HFFc6 (cell line): ENCODE measurements at places on chromosomes 16 and 17.

DNA sequence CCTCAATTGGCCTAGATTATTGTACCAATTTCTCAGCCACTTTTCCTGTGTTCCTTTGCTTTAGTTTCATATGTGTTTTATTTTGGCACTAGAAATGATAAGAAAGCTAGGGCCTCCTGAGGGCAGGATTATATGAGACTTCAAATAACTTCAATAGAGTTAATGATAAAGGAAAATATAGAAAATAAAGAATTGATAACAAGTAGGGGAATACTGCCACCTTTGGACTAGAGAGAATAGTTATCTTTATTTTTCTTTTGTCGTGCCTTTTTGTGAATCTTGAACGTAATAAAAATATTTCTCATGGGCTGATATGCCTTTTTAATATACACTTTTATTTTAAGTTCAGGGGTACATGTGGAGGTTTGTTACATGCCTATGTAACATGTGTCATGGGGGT is 29.3 kb upstream of the RBL2 start:
- DNase-seq: no peak

DNA sequence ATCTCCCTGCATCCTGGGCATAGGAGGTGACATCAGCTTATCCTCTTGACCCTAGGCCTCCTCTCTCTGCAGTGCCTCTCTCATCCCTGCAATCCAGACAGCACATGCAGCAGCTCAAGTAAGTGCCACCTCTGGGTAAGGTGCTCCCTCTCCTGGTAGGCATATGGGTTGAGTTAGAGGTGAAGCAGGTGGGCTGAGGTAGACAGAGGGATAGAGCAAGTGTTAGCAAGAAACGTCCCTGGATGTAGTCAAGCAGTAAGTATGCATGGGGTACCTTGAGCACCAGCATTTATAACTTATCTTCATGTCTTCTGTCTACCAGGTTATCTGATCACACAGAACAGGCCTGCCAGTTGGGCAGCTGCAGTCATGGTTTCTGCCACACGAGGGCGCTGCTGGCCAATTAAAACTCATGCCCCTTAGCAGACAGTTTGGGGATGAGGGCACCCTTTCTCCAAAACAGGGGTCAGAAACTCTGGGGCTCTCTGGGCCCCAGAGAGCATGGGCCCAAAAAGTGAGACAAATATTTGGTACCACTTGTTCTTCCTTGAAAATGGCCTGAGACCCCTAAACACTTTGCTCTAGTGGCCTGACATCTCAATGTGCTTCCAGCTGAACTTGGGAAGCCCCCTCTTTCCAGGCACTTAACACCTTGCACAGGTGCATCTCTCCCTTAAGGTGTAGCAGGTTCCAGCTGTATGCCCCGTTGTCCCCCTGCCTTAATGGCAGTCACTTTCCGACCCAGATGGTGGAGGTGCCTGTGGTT is 59.8 kb downstream of the NEUROD2 start:
- DNase-seq: peak; percentile 22

DNA sequence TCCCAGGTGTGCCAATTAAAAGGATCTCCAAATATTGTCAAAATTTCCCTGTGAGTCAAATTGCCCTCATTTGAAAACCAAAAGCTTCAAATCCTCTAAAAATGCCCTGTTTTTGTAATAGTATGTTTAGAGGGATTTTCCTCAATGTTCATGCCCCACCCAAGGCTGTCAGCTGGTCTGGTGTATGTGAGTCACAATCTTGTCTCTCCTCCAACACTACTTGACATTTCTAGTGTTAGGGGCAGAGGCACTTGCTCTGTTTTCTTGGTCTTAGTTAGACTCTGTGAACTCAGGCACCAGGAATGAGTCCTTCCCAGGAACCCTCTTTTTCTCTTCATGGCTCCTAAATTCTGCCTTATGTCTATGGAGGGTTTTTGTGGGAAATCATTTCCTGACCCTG is 634.8 kb downstream of the KCNJ2 start:
- no peak for DNase-seq

DNA sequence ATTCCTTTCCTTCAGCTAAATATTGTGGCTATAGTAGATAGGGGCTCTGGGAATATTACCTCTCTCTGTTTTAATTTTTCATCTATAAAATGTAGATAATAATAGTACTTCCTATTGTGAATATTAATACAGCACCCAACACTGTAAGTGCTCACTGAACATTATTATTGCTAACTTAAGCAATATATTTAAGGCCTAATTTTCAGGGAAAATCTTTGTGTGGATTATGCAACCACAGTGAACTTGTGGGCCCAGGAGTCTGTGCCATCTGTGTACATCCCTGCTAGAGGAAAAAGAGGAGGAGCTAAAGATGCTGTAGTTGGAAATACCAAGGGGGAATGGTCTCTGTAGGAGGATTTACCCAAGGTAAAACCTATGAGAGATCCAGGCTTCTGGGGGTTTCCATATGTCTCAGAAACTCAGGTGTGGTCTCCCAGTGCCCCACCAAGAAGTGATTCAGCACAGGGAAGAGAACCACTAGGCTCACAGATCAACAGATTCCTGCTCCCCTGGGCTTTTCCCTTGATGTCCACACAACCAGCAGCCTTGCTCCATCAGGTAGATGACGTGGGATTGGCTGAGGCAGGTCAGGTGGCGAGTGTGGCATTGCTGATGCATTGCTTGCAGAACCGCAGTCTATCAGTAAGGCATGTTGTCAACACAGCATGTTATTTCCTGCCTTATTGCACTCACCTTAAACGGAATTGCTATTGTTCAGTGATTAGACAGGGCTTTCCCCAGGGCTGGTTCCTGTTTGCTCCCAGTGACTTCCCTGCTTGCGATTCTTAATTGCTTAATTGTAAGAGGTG is 1.6 kb upstream of the N4BP1 start:
- no peak for DNase-seq

- no peak for DNase-seq
These were observed 18.4 kb upstream of the UBE2I start for GRCh38 chr16:1290860-1291575.

DNA sequence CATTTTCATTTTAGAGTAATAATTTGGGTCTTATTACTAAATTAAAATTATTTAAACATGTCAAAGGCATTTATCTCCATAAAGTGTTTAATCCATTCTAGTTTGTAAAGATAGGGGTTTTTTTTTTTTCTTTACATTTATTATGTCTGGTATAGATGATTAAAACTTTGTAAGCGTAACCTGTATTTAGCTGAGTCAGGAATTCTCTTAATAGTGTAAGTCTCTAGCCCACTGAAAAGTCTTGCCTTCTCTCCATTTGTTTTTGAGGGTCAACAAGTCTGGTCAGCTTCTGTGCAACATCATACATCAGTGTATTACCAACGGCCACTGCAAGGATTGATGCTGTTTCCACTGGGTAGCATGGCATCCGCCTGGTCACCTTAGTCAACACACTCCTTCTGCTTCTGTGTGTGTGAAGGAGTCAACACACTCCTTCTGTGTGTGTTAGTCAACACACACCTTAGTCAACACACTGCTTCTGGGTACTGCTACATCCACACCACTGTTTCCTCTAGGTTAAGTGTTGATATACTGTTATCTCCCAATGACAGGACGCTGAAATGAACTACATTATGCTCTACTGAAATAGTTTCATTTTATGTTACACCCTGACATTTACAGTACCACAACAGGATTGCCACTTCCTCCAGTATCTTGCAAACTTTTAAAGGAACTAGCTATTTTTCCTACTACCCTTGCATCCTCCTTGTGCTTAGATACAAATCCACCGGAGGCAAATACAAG is 37.3 kb upstream of the VWA3A start:
- DNase-seq: no peak

DNA sequence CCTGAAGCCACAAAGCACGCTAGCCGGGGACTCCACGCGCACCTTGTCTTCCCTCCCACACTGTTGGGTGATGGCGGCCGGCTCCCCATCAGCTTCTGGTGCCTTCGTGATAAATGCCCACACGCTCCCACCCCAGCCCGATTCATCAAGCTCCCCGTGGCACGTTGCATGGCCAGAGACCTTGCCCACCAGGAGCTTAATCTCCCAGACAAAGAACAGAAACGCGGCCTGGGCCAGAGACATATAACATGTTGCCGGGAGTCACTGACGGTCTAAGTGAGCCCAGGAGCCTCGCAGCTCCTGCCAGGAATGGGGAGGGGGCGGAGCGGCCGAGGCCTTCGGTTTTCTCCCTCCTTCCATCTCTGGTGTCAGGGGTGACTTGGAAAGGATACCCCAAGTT is 93.1 kb downstream of the SDK2 start:
- no peak for DNase-seq

GRCh38 chr17:80221351-80222105 is 1.3 kb downstream of the SLC26A11 start:
- DNase-seq: no peak

- no peak for DNase-seq
These were observed 14.1 kb downstream of the BAHCC1 start for GRCh38 chr17:81409190-81409935.

GRCh38 chr16:68345351-68345810 is 34.6 kb downstream of the PRMT7 start:
- DNase-seq: no peak

- DNase-seq: no peak
These were observed 1.8 kb downstream of the ZACN start for GRCh38 chr17:76080768-76081287.
